ENCODE measurements at places on chromosomes 2 and 18.

GRCh38 chr2:201987426-201987825 lies 46.2 kb upstream of the FZD7 start:
- DNase-seq = no peak

GRCh38 chr2:184681642-184682321 lies 83.5 kb downstream of the ZNF804A start:
- DNase-seq = no peak

GRCh38 chr2:38631976-38632375 lies 29.2 kb upstream of the HNRNPLL start:
- DNase-seq = no peak

DNA sequence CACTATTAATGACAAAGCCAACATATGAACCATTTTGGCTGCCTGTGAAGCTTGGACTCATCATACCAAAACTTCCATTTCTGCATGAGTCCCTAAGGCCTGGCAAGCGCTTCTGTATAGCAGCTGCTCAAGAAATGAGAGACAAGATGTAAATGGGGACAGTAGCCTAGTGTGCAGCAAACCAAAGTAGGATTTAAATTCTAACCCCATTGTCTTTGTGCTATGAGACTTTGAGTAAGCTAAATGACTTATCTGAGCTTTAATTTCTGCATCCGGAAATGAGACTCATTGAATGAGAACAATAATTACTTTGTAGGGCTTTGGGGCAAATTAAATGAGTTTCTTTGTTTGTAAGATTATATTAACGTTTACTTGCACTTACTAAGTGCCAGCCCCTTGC lies 536.4 kb upstream of the CDH7 start:
- no peak for DNase-seq

GRCh38 chr18:41974796-41975201 lies 19.8 kb downstream of the PIK3C3 start:
- no peak for DNase-seq

GRCh38 chr2:23107327-23107941 lies 277.5 kb upstream of the KLHL29 start:
- no peak for DNase-seq

DNA sequence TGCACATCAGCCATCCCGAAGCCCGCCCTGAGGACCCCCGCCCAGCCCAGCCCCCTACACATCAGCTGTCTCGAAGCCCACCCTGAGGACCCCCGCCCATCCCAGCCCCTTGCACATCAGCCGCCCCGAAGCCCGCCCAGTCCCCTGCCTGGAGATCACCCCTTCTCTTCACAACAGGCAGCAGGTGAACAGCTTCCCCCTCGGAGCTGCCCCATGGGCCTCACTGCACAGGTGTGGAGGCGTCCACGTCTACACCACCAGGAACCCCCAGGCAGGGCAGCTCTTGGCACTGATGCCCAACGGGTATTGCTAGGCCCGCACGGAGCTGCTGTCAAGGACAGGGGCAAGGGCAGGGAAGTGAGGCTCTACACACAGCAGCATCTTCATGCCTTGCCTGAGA lies 137.6 kb downstream of the HDAC4 start:
- DNase-seq = no peak

DNA sequence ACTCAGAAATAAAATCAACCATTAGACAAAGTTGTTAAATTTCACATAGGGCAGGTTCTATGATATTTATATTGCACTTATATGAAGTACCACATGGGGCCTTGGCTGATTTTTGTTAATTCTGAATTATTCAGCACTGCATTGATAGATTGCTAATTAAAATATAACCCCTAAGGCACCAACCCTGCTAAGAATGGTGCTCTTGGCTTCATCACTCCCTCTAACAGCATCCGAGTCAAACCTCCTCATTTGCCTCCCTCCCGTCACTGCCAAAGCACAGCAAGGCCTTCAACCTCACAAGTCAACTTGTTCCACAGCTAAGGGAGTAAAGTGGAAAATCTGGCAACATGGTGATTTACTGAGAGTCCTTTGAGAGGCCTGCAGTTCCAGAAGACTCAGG lies 27.0 kb downstream of the MYO5B start:
- DNase-seq = no peak

DNA sequence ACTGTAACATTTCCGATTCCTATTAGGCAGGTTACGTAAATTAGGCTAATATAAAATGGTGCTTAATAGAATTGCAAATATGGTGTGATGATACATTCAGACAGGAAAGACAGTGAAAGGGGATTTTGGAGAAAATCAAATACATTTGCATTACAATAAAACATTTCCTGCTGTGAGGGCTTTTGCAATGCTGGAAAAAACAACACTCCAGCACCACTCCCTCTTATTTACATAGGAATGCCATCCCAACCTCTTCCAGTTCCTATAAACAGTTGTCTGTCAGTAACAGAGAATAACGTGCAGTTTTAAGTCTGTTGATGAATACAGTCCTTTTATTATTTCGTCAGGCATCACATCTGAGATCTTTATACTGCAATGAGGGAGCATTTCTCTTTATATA lies 298.8 kb upstream of the FANCL start:
- no peak for DNase-seq

GRCh38 chr2:222451224-222451674 lies 26.9 kb downstream of the SGPP2 start:
- no peak for DNase-seq

DNA sequence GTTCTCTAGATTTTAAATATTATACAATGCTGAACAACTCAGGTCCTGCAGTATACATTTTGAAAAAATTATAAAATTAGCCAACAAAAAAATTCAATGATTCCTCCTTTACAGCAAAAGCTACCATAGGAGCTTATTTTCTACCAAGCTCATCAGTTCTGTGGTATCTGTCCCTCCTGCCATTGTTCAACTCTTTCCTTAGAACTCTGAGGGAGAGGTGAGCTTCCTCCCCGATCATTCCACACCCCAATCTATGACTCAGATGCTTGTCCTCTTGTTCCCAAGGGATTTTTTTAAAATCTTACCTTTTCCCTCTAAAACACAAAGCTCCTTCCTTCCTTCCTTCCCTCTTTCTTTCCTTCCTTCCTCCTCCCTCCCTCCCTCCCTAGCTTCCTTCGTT lies 13.5 kb downstream of the DPP4 start:
- DNase-seq = no peak

DNA sequence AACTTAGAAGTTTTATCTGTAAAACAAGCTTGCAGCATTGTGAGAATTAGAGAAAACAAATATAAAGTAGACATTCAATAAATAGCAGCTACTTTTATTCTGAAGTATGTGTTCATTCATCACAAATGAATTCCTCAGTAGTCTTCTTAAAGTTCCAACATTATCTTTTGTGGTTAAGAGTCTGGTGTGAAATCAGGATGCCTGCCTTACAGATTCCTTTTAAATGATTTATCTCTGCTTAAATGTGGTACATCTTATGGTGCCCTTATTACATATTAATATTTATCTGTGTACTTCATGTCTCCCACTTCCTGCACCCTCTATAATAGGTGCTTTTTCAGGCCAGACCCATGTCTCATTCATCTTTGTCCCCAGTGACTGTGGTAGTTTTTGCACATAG lies 595.0 kb downstream of the STK39 start:
- no peak for DNase-seq

DNA sequence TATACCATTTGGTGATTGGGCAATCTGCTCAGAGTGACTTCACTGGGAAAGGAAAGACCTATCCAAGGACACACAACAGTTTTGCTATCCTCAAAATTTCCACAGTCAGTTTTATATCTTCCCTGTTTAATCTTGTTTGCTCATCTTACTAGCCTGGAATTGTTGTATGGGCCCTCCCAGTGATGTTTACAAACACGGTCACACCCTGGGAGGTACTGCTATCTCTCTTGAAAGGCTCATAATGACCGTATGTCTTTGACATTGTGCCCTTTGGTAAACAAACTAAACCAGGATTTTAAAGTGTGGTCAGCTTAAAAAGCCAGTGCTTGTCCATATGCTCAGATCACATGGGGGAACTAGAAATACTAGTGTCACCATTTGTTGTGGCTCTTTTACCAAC lies 277.0 kb downstream of the CDH2 start:
- no peak for DNase-seq

DNA sequence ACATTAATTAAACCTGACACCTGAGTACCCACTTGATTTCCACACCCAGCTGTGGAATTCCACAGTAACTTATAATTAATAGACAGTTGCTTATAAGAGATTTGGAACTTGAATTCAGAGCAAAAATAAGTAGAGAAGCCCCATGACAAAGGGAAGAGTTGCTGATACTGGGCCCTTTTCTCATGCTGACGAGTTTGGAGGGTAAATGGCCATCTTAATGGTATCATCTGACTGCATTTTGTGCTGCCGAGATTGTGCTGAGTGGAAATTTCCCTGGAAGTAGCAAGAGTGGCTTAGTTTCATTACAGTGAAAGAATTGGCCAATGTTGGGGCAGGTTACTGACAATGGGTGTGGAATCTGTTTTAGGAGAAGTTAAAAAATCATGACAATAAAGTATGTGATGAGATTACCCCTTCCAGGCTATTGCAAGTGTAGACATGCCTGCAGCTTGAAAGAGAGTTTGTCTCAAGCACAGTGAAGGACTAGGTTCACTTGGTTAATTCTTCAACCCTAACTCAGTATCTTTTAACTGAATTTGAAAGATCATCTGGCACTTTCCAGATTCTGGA lies 49.9 kb downstream of the VSNL1 start:
- DNase-seq = no peak

GRCh38 chr18:11150271-11150615 lies 874 bp upstream of the PIEZO2 start:
- DNase-seq = no peak

DNA sequence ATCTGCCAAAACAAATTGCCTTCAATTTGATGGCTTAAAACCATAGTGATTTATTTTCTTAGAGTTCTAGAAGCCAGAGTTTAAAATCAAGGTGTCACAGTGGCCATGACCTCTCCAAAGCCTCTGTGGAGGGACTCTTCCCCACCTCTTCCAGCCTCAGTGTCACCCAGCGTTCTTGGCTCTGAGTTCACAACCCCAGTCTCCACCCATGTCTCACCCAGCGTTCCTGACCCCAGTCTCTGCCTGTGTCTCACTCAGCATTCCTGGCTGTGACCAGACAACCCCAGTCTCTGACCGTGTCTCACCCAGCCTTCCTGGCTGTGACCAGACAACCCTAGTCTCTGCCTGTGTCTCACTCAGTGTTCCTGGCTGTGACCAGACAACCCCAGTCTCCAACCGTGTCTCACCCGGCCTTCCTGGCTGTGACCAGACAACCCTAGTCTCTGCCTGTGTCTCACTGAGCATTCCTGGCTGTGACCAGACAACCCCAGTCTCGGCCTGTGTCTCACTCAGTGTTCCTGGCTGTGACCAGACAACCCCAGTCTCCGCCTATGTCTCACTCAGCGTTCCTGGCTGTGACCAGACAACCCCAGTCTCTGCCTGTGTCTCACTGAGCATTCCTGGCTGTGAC lies 299.3 kb downstream of the GALR1 start:
- DNase-seq = no peak

DNA sequence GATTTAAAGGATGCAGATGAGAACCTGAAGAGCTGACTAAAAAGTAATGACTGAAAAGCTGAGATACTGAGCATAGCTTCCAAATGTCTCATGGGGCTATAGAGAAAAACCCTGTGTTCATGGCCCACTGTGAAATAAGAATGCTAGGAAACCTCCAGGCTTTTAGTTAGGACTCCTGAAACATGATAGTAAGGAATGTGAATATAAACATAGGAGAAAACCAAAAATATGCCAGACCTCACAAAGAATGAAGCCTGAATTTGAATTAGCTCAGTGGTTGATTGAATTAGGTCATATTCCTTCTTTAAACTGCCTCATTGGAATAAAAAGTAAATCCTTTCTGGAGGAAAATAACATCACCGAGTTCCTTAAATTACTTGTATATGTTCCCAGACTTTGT lies 194.5 kb upstream of the NXPH2 start:
- no peak for DNase-seq

- DNase-seq = no peak
Measured at GRCh38 chr2:41827354-41827971, 220.4 kb upstream of the PKDCC start.

GRCh38 chr18:48539406-48540250 lies 797 bp downstream of the CTIF start:
- DNase-seq = no peak

DNA sequence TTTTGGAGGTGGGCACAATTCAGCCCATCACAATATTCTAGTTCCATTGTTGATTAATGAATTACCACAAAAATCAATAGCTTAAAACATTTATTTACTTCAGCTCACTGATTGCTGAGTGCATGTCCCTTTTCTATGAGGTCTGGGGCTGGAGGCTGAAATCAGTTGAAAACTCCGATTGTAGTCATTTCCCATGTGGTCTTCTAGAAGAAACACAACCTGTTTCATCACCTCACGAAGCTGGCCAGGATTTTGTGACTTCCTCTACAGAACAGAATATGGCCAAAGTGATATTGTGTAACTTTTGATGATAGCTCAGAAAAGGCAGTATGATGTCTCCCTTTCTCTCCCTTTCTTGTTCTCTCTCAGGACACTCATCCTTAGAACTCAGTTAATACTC lies 44.1 kb upstream of the CYRIA start:
- DNase-seq = no peak

GRCh38 chr2:217878915-217879590 lies 123.7 kb downstream of the TNS1 start:
- DNase-seq = no peak

DNA sequence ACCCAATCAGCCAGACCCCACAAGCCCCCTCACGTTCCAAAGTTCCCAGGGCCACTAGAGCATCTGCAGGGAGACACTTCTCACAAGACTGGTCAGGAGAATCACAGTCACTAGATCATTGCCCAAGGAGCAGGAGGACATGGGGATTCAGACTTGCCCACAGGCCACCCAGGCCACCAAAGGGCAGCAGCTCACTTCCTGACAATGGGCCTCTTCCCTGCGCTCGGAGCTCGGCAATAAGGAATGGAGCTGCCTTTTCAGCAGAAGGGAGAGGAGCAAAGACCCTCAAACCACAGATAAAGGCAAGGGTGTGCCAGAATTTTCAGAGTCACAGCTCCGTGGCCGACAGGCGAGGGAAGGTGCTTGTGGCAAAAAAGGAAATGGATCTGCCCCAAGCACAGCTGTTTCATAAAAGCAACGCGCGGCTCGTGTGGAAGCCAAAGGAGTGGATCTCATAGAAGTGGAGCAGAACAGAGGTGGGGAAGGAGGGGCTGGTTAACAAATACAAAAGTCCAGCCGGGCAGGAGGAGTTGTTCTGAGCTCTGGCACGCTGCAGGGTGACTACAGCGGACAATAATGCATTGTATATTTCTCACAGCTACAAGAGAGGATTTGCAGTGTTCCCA lies 72.1 kb downstream of the EDAR start:
- DNase-seq = no peak

DNA sequence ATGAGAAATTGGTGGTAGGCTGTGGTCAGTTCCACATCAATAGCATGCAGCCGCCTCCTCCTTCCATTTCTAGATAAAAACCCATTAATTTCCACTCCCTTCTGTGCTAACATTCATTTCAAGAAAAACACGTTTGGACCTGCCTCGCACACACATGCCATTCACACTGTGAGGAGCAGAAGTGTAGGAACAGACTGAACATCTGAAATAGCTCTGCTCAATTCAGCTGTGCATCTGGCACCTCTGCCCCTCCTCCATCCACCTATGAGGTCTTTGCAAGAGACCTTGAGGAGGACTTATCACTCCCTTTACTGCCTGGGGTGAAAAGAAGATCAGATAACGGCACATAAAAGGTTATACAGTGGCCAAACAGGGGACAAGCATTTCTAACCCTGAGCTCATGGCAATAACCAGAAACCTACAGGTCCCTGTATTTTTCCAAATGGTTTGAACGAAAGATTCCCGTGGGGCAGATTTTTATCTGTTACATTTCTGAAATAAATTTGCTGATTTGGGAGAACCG lies 30.8 kb upstream of the LRP2 start:
- DNase-seq = no peak

- DNase-seq = peak; percentile 1
Measured at GRCh38 chr18:66560094-66560493, 43.8 kb downstream of the CDH19 start.
